ENCODE measurements at places on chromosomes 5 and 9. TPM values are rescaled to one million over a fixed set of nuclear protein-coding genes. Genes with fewer than 3 reads are reported as not detected.

DNA sequence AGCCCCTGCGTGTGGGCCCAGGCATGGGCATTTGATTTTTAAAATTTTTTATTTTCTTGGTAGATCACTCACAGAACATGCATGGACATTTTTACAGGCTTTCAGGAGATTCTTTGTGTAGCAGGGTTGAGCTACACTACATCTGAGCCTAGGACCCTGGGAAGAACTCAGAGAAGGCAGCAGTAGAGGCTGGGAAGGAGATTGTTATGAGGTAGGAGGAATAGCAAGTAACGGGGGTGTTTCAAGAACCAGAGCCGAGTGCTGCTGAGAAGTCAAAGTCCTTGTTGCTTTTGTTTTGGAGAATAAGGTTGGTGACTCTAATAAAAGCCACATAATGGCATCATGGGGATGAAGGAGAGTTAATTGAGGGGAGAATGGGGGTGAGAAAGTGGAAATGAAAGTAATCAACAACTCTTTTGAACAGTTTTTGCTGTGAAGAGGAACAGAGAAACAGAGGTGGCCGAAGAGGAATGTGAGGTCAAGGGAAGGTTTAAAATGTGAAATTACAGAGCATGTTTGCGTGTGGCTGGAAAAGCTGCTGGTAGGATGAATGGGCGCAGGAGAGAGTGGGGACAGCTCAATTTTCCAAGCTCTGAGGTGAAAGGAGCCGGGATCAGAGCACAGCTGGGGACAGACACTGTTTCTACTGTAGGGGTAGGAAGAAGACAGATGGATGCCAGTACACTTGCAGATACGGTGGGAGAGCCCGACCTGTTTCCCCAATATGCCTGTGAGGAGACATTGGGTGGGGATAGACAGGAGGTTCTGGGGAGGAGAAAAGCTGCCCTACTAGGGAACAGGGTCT is 4.7 kb upstream of the PDLIM7 start:
- no peak for DNase-seq
- H3K36me3 ChIP-seq: no peaks in the 10 kb centered on the region
- H3K4me1 ChIP-seq: peaks cover 14% of the 10 kb centered on the region

DNA sequence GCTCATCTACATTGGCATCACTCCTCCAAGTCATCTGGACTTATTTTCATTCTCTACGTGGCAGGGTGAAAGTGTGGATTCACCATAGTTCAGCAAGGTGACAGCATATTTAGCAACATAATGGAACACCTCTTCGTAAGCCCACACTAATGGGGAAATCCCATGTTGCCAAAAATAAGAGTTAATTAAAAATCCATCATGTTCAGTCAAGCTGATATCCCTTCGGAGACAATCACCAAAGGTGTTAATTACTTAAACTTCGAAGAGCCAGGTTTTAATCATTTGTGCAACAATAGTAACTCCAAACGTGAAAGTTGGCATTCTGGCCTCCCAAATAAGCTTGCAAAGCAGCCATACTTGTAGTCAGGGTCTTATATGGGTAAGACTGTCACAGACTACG is 242.9 kb downstream of the NSG2 start:
- no peak overlapping the region for H3K4me3 ChIP-seq
- no peak for DNase-seq
- H3K36me3 ChIP-seq: no peaks in the 10 kb centered on the region
- no peak overlapping the region for H3K27ac ChIP-seq
- H3K27me3 ChIP-seq: no peaks in the 10 kb centered on the region

GRCh38 chr5:118791926-118792734 is 196.2 kb downstream of the DTWD2 start:
- no peak overlapping the region for H3K27ac ChIP-seq
- no peak overlapping the region for H3K4me3 ChIP-seq
- no peaks in the 10 kb centered on the region for H3K36me3 ChIP-seq
- H3K4me1 ChIP-seq: no peaks in the 10 kb centered on the region
- H3K27me3 ChIP-seq: peaks cover 7% of the 10 kb centered on the region

Gene ARPC5L
- total RNA-seq: 90.6 TPM

Gene S1PR3
- total RNA-seq: 0.06 TPM
